ENCODE measurements at places on chromosomes 3 and 15.

DNA sequence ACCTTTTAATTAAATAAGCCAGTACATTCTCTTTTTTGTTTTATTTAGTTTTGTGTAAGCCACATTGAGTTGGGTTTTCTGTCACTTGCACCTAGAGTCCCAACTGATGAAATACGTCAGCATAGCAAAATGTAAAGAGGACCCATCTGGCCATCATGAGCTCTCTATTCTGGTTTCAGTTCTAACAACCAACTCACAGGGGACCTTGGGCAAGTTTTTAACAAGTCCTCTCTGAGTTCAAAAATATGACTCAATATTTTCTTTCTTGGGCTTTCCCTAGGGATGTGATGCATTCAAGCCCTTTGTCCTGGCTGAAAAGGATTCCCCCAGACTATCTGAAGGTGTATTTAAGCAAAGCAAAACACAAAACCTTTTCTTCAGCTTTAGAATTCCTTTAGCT lies 32.9 kb downstream of the PLCH1 start:
- no peak for DNase-seq

GRCh38 chr3:118688396-118688884 lies 346.2 kb downstream of the IGSF11 start:
- DNase-seq: no peak

DNA sequence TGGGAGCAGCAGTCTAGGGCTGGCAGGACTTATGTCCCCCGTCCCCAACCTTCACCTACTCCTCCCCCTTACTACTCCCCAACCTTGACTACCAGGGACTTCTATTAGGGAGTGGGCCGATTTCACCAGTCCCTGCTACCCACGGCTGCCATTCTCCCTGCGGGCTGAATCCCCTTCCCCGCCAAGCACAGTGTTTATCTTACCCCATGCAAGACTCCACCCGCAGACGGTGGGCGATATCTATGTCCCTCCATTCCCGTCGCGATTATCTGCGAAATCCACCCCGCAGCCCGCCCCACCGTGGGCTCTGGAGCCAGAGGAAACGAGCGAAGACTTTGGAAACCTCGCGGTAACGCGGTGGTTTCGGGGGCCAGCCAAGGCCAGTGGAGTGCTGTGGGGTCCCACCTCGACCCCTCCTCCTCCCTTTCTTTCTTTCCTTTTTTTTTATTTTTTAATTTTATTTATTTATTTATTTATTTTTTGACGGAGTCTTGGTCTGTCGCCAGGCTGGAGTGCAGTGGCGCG lies 4.7 kb downstream of the ISLR2 start:
- DNase-seq: no peak

GRCh38 chr15:92149029-92149428 lies 244.7 kb upstream of the ST8SIA2 start:
- DNase-seq: no peak

Measured in activated CD4-positive, CD25-positive, alpha-beta regulatory T cell (primary cell).